ENCODE measurements at places on chromosomes 3 and 15. TPM values are rescaled to one million over a fixed set of nuclear protein-coding genes. Genes with fewer than 3 reads are reported as not detected.

DNA sequence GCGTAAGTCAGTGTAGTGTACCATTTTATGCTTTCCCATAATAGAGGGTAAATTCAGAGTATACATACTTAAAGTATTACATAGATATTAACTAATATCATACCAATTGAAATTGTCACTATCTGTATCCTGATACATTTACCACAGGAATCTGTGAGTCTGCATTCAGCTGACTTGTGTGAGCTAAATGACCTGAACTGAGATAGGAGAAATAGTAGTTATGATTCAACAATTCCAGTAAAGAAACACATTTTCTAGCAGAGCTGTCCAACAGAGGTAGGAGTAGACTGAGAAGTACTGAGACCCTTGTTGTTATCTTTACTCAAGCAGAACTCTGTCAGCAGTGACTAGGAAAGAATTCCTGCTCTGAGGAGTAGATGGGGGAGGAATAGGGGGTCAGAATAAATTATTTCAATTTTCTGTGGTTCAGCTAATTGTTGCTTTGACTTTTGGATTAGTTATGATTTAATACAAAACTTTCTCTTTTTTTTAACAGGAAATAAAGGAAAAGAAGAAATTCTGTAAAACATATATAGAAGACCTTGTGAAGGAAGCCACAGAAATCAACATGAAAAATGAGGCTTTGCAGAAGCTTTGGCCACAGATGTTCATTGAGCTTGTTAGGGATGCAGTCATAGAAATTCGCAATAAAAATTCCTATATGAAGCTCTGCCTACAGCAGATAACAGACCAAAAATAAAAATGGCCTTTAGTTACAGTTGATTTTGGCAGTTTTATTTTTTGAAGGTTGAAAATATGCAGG is 66.2 kb upstream of the THSD4 start:
- no peaks in the 10 kb centered on the region for H3K4me1 ChIP-seq
- DNase-seq, result no peak
- H3K27ac ChIP-seq, result no peak overlapping the region
- peaks cover 2% of the 10 kb centered on the region for H3K27me3 ChIP-seq
- H3K4me3 ChIP-seq, result no peak overlapping the region
- no peaks in the 10 kb centered on the region for H3K36me3 ChIP-seq

DNA sequence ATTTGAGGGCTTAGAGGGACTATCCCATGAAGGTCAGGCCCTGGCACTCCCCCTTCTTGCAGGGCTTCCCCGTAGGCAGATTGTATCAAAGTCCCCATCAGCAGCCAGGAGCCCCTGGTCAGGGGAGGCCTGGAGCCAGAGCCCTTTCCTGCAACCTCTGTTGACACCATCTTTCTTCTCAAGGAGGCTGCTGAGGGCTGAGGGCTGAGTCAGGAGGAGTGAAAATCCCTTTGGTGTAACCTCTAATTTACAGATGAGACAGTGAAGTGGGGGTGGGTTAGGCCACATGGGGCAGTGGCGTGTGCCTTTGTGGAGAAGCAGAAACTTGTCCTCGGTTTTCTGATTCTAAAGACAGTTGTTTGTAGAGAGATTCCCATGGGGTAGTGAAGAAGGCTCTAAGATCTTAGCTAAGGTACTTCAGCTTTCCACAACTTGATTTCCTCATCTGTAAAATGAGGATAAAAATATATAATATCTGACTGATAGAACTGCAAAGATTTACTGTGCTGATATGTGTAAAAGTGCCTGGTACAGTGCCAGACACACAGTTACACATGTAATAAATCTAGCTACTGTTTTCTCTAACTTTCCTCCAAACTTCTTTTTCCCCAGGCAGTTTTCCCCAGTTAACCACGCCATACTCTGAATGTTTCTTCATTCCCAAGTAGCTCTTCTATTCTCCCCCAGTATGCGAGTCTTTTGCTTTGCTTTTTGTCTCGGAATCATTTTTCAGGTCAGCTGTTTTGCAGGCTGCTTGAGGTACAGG is 249.4 kb upstream of the TPM1 start:
- no peak for DNase-seq
- H3K4me1 ChIP-seq, result no peaks in the 10 kb centered on the region
- no peak overlapping the region for H3K27ac ChIP-seq

- H3K4me1 ChIP-seq, result no peaks in the 10 kb centered on the region
- H3K27ac ChIP-seq, result no peak overlapping the region
- DNase-seq, result no peak
Observed at GRCh38 chr3:161148832-161149475, 43.8 kb upstream of the B3GALNT1 start.

GRCh38 chr3:78277801-78278200 is 1237.9 kb downstream of the ROBO2 start:
- no peaks in the 10 kb centered on the region for H3K4me1 ChIP-seq
- no peak overlapping the region for H3K4me3 ChIP-seq
- H3K27me3 ChIP-seq, result no peaks in the 10 kb centered on the region
- no peaks in the 10 kb centered on the region for H3K36me3 ChIP-seq

DNA sequence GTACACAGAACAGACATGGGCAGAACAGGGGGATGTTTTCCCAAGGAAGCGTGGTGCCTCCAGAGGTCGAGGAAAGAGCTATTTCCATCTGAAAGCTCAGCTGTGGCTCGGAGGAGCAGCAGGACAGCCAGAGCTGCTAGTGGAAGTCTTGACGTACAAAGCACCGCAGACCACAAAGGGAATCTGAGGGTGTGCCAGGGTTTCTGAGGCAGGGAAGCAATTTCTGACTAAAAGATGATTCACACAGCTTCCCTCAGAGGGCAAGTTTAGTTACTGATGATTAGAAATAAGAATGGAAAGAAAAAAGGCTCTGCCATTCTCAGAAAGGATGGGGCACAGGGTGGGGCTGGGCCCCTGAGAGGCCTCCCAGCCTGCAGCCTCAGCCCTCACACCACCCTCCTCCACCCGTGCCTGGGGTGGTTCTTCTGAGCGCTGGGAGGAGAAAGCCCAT is 45.8 kb upstream of the SEC13 start:
- H3K27me3 ChIP-seq, result peaks cover 16% of the 10 kb centered on the region
- no peak for DNase-seq
- H3K4me3 ChIP-seq, result no peak overlapping the region
- no peaks in the 10 kb centered on the region for H3K4me1 ChIP-seq
- H3K27ac ChIP-seq, result no peak overlapping the region

GRCh38 chr15:66269326-66270090 is 16.0 kb upstream of the MEGF11 start:
- no peak for DNase-seq
- no peak overlapping the region for H3K4me3 ChIP-seq
- peaks cover 13% of the 10 kb centered on the region for H3K27me3 ChIP-seq

DNA sequence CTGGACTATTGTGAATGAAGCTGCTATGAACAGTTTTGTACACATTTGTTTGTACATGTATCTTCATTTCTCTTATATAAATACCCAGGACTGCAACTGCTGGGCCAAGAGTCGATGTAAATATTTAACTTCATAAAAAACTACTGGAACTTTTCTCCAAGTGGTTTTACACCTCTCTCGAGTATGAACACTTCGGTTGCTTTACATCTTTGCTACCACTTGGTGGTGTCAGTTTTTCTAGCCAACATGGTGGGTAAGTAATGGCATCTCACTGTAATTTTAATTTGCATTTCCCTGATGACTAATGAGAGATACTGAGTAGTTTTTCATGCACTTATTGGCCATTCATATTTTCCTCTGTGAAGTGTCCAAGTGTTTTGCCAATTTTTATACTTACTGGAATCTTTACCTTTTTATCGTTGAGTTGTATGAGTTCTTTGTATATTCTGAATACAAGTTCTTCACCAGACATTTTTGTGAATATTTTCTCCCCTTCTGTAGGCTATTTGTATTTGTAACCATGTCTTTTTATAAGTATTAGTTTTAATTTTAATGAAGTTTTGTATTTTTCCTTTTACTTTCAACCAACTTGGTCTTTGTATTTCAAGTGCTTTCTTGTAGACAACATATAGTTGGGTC is 44.4 kb downstream of the PCOLCE2 start:
- H3K4me1 ChIP-seq, result no peaks in the 10 kb centered on the region
- no peaks in the 10 kb centered on the region for H3K36me3 ChIP-seq
- peaks cover 11% of the 10 kb centered on the region for H3K27me3 ChIP-seq
- no peak overlapping the region for H3K27ac ChIP-seq
- no peak overlapping the region for H3K4me3 ChIP-seq
- peak; percentile 27 for DNase-seq

DNA sequence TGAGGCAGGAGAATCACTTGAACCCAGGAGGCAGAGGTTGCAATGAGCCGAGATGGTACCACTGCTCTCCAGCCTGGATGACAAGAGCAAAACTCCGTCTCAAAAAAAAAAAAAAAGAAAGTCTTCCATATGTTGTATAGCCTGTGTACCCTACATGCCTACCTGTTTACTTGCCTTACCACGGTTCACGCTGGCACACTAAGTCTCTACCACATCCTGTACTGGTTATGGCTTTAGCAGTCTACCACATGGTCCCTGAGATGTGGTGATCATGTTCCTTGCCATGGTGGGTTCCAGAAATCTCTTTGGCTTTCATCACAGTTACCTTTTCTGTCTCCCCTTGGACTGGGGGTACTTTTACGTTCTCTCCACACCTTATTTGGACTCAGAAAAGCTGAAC is 63.8 kb upstream of the TBC1D5 start:
- peak; percentile 48 for DNase-seq
- no peak overlapping the region for H3K27ac ChIP-seq
- H3K4me1 ChIP-seq, result peaks cover 22% of the 10 kb centered on the region
- H3K36me3 ChIP-seq, result peaks cover 10% of the 10 kb centered on the region
- H3K4me3 ChIP-seq, result no peak overlapping the region

DNA sequence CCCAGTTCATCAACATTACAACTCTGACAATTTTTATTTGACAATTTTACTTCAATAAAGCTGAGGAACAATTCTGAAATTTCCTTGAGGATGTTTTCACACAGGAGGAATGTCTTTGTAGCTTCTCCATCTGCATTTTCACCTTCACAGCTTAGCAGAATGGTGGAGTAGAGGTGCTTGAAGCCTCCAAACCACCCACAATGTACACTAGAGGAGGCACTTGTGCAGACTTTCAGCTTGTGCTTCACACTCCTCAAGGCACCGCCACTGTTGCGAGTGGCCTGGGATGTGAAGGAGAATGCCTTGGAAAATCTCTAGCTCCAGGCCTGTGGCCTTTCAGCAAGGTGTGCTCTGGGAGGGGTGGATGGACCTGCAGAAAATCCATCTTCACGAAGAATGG is 181.9 kb downstream of the EPHB1 start:
- H3K27me3 ChIP-seq, result no peaks in the 10 kb centered on the region
- H3K27ac ChIP-seq, result no peak overlapping the region
- no peaks in the 10 kb centered on the region for H3K36me3 ChIP-seq

Gene CRBN
- 56.7 TPM for total RNA-seq

Gene LRRC2
- total RNA-seq, result 0.11 TPM

All from activated CD8-positive, alpha-beta T cell treated with anti-CD3 and anti-CD28 coated beads, Interleukin-2, amount 10 ng/mL, durations not matched to agents 7 days and 5 days (primary cell).